CD8-positive, alpha-beta T cell (primary cell): ENCODE measurements at places on chromosomes 16 and 17.

- DNase-seq, result peak; percentile 94
Observed at GRCh38 chr16:27179500-27180072, 23.7 kb upstream of the KDM8 start.

DNA sequence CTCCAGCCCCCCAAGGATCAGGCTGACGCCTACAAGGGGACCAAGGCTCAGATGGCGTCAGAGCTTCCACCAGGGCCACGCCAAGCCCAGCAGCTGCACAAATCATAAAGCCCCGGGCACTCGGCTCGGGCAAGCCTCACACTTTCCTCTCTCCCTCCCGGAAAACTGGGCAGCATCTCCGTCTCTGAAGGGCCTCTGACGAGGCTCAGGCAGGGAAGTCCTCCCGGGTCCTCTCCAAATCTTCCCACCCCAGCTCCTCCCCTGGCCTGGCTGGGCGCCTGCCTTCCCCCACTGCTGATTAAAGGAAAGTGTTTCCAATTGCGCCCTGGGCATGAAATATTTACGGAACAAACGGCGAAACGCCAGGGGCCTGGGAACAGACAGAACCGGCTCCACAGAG lies 38.5 kb downstream of the PIEZO1 start:
- no peak for DNase-seq

- no peak for DNase-seq
Observed at GRCh38 chr16:11323551-11324336, 21.5 kb upstream of the RMI2 start.

- no peak for DNase-seq
Observed at GRCh38 chr17:36993227-36993626, 44.5 kb downstream of the AATF start.

DNA sequence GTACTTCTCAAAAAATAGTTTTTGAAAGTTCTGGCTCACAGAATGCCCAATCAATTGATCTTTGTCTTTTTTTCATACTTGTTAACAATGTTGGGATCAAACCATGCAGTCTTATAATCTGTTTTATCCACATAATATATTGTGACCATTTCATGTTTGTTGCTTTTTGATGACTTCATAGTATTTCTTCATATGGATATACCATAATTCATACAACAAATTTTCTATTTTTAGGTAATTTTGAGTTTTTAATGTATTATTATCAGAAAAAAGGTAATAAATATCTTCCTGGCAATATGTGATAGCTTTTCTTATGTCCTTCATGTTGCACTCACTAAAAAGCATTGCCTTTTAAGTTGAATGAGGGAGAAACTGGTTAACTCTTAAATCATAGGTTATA lies 44.8 kb downstream of the TBC1D26 start:
- no peak for DNase-seq

GRCh38 chr17:7442142-7442541 lies 2.7 kb upstream of the CHRNB1 start:
- DNase-seq, result no peak

GRCh38 chr16:70689035-70689969 lies 3.4 kb upstream of the MTSS2 start:
- DNase-seq, result no peak

- DNase-seq, result no peak
Observed at GRCh38 chr17:67076290-67076689, 31.9 kb downstream of the CACNG1 start.

DNA sequence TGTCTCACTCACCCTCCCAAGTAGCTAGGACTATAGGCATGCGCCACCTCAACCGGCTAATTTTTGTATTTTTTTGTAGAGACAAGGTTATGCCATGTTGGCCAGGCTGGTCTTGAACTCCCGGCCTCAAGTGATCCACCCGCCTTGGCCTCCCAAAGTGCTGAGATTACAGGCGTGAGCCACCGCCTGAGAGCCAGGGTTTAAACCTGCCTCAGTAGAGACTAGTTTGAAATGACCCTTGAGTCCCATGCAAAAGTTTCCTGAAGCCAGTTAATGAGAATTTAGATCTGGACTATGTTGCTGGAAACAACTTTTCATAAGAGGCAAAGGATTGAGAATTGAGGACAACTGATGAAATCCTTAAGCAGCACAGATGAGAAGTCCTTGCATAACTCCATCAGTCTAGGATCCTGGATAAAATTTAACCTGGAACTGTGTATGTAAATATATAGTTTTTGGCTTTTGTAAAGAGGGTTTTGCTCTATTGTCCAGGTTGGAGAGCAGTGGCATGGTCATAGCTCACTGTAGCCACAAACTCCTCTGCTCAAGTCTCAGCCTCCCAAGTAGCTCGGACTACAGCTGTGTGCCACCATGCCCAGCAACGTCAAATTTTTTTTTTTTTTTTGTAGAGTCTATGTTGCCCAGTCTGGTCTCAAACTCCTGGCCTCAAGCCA lies 43.2 kb downstream of the CYB5B start:
- no peak for DNase-seq

- DNase-seq, result peak; percentile 60
Observed at GRCh38 chr17:78137392-78138203, 7.0 kb downstream of the TMC8 start.

DNA sequence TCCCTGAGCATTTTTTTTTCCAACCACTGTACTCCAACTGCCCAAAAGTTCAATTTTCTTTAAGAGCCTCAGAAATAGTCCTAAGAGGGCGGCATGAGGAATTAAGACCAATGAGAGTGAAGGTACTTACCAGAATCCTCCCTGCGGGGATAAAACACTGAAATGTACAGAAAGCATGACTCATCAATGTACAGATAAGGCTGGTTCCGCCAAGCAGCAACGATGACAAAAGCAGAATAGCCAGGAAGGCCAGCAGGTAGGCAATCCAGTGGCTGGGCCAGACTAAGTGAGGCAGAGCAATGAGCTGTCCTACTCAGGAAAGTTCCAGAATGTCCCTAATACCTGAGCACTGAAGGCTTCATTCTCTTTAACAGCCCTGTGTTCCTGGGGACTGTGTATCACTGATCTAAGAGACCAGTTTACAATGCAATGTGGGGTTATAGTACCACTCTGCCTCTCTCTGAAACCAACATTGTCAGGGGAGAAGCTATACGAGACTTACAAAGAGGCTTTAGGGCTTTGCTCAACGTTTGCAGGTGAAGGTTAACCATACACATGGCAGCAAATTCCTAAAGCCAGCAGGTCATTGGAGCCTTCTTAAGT lies 11.0 kb upstream of the GPR139 start:
- DNase-seq, result no peak

GRCh38 chr17:22671110-22671509 lies 978.8 kb downstream of the KCNJ18 start:
- DNase-seq, result no peak

DNA sequence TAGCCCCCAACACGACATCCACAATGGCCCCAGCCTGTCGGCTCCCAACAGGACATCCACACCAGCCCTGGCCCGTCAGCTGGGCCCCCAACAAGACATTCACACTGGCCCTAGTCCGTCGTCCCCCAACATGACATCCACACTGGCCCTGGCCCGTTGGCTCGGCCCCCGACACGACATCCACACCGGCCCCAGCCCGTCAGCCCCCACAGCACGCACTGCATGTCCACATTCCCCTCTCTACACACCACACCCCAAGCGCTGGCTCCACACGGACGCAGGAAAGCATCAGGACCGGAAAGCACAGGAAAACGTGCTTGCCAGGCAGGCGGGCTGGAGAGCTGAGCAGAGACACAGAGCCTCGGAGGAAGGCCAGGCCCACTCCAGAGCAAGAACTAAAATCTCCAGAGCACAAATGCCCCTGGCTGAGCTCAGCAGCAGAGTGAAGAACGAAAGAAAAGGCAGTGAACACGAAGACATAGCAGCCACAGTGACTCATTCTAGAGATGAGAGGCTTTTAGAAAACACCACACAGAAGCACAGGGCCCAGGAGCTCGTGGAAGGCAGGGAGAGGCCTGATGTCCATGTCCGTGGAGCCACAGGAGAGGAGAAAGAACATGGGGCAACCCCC lies 50.6 kb downstream of the LMF1 start:
- no peak for DNase-seq

GRCh38 chr16:68235108-68235886 lies 630 bp downstream of the ESRP2 start:
- no peak for DNase-seq

DNA sequence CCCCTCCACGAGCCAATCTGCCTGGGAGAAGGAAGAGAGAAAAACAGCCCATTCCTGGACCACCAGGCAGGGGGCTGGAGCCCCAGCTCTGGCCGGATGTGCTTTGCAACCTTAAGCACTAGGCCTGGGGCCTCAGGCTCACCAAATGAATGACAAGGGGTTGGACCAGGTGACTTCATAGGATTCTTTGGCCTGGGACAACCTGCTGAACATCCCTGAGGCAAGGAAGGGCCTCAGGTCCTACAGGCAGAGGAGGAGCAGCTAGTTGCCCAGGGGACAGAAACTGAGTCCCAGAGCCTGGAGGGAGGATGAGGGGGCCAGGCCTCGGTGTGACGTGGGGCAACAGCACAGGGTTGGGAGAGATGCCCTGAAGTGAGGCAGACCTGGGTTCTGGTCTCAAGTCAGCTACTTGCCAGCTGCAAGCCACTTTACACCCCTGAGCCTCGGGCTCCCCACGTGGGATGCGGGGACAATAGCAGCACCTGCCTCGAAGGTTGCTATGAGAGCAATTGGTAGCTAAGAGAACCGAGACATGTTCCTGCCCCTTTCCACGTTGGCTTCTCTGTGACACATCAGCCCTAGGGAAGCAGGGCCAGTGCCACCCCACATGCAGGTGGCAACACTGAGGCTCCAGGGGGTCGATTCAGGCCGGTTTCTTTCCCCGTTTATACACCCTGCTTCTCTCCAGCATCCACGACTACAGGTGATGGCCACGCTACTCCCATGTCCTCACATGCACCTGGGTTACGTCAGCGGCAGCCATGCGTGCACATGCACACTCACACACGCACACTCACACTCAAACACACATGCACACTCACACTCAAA lies 42.6 kb downstream of the CFAP20 start:
- no peak for DNase-seq

GRCh38 chr16:122361-122760 lies 16.1 kb downstream of the NPRL3 start:
- no peak for DNase-seq

- peak; percentile 66 for DNase-seq
Observed at GRCh38 chr16:21950782-21951521, 2.2 kb upstream of the UQCRC2 start.

DNA sequence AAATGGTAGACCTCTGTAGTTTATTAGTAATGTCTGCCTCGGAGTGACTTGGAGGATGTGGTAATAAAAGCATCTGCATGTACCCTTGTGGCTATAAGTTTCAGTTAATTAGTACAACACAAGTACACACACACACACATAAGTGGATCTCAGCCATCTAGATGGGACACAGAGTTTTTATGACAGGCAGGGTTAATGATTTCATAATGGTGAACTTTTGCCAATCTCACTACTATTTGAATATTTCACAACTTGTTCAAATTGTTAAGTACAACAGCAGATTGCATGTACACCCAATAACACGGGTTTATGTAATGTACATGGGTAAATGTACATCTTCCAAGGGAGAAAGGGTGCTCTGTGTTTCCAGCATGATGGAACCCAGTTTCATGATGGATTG lies 511.3 kb upstream of the HSBP1 start:
- no peak for DNase-seq

DNA sequence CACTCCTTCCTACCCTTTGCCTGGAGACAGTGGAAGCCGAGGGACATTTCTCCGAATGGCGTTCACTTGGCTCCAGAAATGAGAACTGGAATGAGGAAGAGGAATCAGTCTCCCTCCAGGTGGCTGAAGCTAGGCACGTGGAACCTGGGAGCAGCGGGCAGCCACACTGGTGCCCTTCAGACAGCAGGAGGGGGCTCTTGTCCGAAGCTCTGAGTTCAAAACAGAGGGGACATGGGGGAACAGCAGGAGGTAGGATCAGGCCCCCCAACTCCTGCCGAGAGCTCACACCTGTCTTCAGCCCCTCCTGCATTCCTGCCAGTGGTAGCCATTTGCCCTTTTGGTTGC lies 41.5 kb downstream of the TMEM235 start:
- DNase-seq, result no peak

DNA sequence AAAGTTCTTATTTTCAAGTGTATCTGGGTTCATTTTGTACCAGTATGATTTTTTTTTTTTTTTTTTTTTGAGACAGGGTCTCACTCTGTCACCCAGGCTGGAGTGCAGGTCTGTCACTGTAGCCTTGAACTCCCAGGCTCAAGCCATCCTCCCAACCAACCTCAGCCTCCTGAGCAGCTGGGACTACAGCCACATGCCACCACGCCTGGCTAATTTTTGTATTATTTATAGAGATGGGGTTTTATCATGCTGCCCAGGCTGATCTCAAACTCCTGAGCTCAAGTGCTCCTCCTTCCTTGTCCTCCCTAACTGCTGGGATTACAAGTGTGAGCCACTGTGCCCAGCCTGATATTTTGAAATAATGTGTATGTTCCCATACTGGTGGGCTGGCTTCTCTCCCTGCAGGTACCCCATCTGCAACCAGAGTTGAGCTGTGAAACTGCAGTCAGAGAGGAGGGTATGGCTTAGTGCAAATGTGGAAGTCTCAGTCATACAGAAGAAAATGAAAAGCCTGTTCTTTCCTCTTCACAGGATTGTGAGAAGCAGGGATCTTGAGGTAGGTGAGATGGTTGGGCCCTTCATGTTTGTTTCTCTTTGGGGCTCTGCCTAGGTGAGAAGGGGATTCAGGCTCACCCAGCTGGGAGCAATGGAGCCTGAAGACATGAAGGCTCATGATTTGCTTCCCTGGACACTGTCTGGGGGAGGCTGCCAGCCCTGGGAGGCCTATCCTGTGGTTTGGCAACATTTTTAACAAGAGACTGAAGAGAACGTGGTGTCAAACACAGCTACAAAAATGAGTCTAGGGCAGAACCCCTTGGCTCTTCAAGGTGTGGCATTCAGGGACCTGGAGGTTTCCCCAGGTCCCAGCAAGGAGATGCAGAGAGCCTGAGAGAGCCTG lies 41.3 kb upstream of the SIAH1 start:
- DNase-seq, result no peak

DNA sequence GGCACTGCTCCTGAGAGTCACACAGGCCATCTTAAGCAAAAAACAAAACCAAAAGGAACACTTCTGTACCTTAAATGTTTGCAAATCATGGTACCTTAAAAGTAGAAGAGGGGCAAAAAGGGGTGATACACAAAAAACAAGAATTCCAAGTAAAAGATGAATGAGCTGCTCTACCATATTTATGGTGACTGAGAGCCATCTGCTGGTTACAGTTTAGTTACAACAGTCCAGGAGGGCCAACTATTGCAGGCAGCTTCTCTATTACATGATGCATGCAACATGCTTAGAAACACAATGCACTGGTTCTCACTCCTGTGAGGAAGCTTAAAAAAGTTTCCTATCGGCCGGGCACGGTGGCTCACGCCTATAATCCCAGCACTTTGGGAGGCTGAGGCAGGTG lies 53.5 kb downstream of the STX8 start:
- no peak for DNase-seq

DNA sequence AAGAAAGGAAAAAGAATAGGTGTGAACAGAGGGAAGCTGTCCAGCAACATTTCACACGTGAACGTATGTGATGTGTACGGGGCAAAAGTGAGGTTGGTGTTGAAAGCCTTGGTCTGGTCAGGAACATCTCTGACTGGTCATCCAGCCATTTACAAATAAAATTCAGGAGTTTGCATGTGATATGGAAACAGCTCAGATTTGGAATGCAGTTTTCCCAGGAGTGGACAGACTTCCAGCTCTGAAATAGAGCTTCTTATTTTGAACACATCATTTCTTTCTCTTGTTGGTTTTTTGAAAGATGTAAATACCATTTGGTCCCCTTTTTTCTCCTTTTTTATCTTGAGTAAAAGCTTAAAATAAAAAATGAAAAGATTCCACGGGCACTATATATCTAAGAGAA lies 566.2 kb upstream of the ZFHX3 start:
- no peak for DNase-seq
